ENCODE measurements at places on chromosomes 3 and 15.

DNA sequence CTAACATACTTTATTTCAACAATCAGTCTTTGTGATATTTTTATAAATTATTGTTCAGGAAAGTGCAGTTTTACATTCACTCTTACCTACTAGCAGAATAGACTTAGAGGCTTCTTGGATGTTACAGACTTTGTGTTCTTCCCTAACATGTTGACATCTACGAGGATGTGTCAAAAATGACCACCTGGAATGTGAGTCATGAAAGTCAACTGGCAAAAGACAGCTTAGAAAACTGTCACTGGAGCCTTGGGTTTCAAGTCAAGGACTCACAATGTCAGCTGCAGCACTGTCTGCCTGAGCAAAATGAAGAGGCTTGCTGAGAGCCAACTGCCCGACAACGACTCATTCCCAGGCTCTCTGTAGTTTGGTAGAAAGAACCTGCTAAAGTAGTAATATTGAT is 91.5 kb downstream of the CERS3 start:
- DNase-seq, result no peak

DNA sequence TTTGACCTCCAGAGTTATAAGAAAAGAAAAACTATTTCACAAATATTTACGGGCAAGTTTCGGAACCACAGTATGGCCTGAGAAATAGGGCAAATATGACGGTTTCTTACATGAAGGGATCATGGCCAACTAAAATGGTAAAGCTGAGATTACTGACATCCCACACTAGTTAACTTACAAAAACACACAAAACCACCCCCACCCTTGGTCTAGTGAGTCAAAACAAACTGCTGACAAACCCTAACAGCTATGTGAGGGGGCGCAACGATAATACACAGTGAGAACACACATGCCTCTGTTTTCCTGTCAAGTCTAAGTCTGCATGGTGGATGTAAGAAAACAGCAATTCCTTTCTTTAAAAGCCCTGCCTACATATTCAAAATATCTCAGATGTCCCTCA is 32.3 kb downstream of the CBLB start:
- DNase-seq, result no peak

DNA sequence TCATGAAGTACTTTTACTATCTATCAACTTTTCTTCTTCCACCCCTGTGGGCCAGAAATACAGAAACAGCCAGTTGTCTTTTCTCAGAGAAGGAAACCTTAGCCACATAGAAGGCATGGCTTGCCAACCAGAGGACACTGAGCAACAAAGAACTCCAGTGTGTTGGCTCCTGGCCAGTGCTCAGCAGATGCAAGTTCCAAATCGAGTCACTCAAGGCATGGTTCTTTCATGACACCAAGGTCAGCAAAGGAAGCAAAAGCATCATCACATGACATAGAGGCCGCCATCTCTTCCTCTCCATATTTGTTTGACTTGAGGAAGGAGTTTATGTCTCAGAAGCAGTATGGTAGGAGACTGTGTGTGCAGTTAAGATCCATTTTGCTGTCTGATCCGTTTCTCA is 92.2 kb downstream of the MYLK start:
- DNase-seq, result no peak

DNA sequence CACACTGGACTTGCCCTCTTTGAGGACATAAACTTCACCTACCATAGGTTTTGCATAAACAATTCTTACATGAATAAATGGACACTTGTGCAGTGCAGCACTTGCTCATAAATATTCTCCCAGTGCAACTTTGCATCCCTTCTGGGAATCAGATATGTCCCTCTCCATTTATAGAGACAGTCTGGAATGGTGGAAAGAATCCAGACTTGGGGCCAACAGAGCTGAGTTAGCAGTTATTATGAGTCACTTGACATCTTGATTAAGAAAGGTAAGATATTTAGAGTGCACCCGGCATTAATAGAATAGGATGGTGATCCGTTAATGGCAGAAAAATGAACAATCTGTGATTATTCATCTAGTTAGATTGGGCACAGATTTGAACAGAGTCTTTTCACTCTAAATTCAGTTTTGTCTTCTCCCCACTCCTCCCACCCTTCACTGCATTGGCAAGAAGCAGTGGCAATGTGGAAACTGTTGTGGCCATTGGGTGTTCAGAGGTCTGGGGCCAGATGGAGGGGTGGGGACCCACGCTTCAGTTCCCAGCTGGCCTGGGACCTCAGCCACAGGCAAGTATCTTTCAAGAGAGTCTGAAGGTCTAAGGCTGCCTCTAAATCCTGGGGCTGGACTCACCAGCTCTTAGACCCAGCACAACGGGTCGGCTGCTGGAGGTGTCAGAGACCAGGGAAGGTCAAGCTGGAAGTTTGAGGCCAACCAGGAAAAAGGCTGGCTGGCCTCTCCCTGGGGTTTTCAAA is 58.9 kb upstream of the KY start:
- no peak for DNase-seq

GRCh38 chr15:99481951-99482230 is 83.9 kb upstream of the MEF2A start:
- no peak for DNase-seq

DNA sequence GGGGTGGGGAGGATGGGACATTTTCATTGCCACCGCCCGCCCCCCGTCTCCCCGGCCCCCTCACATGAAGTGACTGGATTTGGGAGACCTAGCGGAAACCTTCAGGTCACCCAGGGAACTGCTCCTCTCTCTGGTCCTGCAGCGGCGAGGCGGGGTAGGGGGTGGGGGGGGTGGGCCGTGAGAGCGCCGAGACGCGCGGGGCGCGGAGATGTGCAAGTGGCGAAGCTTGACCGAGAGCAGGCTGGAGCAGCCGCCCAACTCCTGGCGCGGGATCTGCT is 712 bp upstream of the MME start:
- DNase-seq, result peak; percentile 48

- no peak for DNase-seq
Observed at GRCh38 chr15:89408372-89409183, 74.0 kb upstream of the POLG start.

DNA sequence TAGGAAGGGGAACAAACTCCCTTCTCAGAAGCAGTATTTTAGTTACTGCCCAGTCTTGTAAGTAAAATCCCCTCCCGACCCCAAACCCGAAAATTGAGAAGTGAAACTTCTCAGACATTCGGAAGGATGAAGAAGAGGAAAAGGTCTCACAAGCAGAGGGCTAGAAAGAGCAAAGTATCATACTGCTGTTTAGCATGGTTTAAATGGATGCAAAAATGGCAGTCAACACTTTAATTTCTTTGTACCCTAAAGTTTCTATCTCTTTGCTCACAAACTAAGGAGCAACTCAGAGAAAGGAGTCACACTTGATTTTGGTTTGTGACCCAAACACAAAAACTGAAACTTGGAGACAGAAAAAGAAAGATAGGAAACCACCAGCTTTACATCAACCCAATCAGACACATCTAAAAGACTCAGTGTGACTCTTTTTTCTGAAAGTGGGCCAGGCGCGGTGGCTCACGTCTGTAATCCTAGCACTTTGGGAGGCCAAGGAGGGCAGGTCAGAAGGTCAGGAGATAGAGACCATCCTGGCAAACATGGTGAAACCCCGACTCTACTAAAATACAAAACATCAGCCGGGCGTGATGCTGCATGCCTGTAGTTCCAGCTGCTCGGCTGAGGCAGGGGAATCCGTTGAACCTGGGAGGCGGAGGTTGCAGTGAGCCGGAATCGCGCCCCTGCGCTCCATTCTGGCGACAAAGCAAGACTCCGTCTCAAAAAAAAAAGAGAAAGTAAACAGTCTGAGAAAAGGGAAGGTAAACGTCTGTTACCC is 63.2 kb upstream of the ATP11B start:
- DNase-seq, result no peak

DNA sequence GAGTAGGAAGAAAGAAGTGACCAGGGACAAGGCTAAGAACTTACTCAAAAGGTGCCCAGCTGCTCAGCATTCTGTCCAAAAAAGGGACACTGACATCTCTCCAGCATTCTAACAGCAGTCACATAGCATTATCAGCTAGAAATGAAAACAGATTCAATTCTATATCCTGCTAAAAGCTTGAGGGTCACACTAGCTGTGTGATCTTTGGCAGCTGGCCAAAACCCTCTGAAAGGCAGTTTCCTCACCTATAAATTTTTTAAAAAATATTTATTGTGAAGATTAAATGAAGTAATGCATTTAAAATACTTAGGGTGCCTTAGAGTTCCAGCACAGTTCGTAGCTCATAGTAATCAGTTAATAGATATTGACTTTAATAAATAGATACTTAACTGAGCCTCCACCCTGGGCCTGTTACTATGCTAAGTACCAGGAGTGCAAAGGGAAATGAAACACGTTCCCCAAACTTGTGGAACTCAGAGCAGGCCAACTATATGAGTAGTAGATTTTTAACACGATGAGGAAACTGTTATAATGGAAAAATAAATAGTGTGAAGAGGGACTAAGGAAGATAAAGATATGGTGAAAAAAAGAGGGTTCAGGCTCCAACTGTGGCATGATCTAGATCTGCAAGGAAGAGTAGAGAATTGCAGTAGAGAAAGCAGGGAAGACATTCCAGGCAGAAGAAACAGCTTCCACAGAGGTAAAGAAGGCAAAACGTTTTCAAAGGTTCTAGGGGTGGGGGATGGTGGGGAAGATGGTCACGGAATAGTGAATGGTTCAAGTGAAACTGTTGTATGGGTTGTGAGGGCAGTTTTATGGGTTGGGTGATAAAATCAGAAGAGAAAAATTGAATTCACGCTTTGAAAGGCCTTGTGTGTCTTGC is 11.4 kb downstream of the CD86 start:
- DNase-seq, result no peak

- no peak for DNase-seq
Observed at GRCh38 chr15:40436116-40436891, 4.4 kb upstream of the BAHD1 start.

DNA sequence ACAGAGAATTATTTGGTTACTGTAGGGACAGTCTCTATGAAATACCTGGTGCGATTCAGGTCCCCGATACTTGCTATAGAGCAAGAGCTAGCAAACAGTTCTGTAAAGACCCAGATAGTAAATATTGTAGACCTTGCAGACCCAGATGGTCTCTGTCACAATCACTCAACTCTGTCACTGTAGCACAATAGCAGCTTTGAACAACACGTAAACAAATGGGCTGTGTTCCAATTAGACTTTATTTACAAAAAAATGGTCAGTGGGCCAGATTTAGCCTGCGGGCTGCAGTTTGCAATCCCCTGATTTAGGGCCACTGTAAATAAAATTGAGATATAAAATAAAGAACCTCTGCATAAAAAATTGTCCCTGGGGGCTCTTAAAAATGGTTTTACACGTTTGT is 127.7 kb downstream of the SV2B start:
- no peak for DNase-seq

- no peak for DNase-seq
Observed at GRCh38 chr3:54709785-54710184, 218.1 kb downstream of the LRTM1 start.

GRCh38 chr3:176431991-176432390 is 765.3 kb downstream of the TBL1XR1 start:
- DNase-seq, result no peak

DNA sequence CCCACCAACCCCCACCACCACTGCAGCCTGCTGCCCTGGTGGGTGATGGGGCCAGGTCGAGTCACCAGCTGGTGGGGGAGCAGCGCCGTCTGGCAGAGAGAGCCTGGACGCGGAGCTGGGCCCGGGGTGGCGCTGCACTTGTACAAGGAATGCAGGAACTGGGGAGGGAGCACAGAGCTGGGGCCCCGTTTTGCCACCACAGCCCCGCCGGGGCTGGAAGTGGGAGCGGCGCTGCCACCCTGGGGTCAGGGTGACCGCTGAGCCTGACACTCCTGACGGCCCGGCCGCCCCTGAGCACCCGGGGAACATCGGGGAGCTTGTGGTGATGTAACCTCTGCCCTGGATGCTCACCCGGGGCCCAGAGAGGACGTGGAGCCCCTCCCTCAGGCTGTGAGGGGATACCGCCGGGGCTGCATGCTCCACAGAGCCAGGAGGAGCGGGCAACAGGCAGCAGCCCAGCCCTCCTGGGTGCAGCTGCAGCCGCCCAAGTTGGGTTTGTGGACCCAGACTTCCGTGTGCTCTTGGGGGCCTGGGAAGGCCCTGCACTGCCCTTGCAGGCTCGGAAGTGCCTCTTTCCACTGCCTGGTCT is 32.6 kb upstream of the IREB2 start:
- no peak for DNase-seq

DNA sequence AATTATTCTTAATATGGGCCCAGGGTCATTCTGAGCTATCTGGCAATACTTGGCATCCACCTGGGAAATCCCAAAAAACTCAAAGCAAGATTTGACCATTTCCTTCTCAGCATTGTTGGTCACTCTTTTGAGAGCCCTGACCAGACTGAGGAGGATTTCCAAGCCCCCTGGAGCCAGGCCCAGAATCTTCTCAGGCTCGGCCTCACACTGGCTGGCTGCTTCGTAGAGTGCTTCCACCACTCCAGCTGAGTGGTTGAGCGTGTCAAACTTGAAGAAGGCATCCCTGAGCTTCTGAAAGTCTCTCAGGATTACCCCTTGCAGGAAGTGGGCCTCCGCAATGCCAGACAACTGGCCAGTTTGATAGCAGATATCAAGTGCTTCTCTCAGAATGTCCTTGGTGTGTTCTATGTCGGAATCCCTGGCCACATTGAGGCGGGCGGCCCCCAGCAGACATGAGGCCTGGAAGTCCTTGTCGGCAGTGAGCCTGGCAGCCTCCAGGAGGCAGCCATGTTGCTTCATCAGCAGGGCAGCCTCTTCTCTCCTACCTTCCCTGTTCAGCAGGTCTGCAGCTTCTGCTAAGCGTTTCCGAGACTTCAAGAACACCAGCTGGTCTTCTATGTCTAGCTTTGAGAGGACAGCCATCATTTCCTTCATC is 68.9 kb upstream of the DCLK3 start:
- DNase-seq, result no peak

DNA sequence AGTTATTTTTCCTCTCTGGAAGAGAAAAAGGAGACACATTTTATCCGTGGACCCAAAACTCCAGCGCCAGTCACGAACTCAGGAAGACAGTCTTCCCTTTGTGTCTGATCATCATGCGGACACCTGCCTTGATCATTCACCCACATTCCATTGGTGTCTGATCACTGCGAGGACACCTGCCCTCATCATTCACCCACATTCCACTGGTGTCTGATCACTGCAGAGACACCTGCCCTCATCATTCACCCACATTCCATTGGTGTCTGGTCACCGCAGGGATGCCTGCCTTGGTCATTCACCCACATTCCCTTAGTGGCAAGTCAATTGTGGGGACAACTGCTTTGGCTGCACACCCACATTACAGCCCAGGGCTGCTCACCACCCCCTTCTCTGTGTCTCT is 148.9 kb downstream of the ROBO1 start:
- DNase-seq, result no peak

DNA sequence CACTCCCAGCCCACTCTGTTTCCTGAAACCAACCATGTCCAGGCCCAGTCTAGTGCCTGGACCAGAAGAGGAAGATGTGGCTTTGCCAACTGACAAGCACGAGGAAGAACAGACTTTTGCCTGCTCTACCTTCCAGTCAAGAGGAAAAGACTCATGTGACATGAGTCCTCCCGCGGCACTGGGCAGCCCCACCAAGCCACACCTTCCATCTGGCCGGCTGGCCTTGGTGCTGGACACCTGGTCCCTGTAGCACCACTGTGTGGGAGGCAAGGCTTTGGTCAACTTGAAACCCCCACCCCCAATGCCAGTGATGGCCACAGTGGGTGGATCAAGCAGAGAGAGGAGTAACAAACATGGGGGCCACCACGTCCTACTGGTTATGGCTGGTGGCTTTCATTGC is 12.5 kb downstream of the CHDH start:
- DNase-seq, result no peak

GRCh38 chr15:89167267-89168176 is 53.9 kb downstream of the RLBP1 start:
- DNase-seq, result no peak
